Pancreas (tissue), 10 donors: ENCODE measurements at places on chromosomes 1 and 21.
A peak's percentile ranks its signal among the peaks of the same experiment; 100 is the strongest.

GRCh38 chr1:33050221-33051076 lies 13.8 kb upstream of the AK2 start:
- no peak for DNase-seq

DNA sequence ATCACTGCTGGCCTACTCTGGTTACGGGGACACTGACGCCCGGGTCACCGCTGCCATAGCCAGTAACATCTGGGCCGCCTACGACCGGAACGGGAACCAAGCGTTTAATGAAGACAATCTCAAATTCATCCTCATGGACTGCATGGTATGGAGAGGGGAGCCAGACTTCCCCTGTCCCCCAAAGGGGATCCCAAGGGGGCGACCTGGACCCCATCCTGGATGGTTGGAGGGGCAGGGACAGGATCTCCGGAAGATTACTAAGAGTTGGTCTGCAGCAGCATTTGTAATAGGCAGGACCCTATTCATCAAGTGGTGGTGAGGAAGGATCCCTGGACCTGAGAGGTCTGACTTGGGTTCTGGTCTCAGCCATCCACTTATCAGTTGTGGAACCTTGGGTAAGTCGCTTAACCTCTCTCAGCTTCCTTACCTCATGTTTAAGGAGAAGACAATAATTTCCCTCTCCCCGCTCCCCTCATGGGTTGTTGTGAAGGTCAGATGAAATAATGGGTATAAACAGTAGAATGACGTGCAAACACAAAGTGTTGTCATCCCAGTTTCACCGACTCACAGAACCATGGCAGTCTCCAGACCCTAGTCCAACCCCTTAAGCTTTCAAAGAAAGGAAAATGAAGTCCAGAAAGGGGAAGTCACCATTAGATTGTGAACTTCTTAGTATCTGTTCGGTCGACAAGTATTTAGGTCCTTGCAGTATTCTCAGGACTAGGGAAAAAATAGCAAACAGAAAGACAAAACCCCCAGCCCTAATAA lies 883 bp downstream of the LAMTOR2 start:
- no peak for DNase-seq

DNA sequence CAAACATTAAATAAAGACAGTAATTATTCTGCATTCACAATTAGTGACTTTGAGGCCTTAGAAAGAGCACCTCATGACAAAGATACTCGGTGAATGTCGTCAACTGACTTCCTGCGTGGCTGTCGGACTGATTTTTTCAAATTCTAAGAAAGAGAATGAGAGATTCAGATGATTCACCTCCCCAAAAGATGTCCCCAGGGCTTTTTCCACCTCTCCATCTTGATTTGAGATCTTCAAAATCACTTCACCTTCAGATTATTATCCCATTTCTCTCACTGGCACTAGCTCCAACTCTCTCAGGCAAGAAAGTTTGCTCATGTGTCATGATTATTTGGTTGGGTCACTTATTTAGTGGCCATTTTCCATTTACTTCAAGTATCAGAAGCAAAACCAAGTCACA lies 5.0 kb upstream of the EDEM3 start:
- DNase-seq = no peak

- DNase-seq = no peak
These were observed 6.2 kb upstream of the CENPS start for GRCh38 chr1:10424034-10424433.

GRCh38 chr1:23673086-23673813 lies 18.4 kb upstream of the RPL11 start:
- no peak for DNase-seq

GRCh38 chr1:29685387-29685786 lies 449.1 kb downstream of the PTPRU start:
- DNase-seq = peak; percentile 2

- DNase-seq = no peak
These were observed 208.7 kb upstream of the DPYD start for GRCh38 chr1:98129491-98129890.

GRCh38 chr21:29991624-29992023 lies 51.8 kb upstream of the GRIK1 start:
- no peak for DNase-seq

DNA sequence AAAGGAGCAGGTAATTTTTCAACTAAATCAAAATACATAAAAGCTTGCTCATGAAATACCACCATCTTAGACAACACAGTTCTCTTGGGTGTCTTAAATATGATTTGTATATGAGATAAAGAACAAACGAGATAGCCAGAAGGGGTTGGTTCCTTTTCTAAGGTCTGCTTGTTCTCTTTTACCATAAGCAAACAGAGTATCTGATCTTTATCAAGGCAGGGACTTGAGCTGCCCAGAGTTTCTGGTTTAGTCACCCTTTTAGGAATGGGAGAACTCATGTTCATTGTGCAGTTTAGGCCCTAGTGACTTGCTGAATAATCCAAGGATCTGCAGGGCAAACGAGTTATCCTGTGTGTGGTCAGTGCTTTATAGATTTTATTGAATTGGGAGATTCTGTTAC lies 3.0 kb upstream of the SUCO start:
- no peak for DNase-seq

DNA sequence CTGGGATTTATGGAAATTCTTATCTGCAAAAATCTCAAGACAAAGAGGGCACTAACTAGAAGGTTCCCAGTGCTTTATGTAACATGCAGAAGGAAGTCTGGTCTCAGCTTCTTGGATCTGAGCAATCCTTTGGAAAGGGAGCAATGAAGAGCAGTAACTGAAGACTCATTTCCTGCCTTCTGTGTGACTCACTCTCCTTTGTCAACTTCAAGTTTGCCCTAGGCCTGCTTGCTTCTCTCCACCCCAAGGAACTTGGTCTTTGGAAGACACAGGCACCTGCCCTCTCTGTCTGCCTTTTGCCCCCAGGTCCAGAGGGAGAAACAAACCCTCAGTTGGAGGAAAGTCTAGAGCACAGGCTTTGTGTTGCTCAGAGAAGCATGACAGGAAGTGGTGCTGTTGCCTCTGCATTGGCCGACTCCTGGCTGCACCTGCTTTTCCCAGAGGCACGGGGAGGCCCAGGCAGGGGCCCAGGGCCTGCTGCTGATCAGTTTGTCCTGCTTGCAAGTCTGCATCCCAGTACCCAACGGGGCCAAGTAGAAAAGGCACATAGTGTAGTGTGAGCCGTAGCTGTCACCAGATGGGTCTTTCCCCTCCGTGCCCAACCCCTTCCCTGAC lies 137.2 kb downstream of the DHRS3 start:
- DNase-seq = peak; percentile 30

DNA sequence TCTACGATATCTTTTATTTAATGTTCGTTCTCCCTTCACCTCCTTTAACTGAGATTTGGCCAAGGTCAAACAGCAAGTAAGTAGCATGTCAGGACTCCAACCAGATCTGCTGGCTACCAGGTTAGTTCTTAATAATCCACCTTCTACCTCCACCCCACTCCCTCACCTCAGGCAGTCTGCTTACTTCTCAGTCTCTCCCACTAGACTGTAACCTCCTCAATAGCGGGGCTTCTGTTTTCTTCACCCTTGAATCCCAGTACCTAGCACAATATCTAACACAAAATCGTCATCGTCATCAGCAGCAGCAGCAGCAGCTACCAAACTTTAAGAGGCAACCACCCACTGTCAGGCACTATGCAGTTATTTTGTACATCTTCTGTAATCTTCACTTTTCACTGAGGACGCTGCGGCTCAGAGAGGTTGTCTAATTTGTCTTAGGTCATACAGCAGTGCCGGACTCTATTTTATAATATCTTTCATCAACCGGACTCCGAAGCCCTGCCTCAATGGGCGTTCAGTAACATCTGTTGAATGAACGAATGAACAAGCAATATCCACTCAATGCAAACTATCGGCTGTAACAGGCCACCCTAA lies 859 bp upstream of the MAGI3 start:
- no peak for DNase-seq

GRCh38 chr1:169486281-169487051 lies 722 bp upstream of the SLC19A2 start:
- DNase-seq = no peak

- DNase-seq = no peak
These were observed 133.7 kb downstream of the PTPN14 start for GRCh38 chr1:214417545-214418210.
